Stimulated activated CD4-positive, alpha-beta T cell treated with anti-CD3 and anti-CD28 coated beads, Interleukin-12 subunit alpha, Interleukin-12 subunit beta, amount 100 ng/mL, for 48 hours (primary cell): ENCODE measurements at places on chromosomes 3 and 15.

DNA sequence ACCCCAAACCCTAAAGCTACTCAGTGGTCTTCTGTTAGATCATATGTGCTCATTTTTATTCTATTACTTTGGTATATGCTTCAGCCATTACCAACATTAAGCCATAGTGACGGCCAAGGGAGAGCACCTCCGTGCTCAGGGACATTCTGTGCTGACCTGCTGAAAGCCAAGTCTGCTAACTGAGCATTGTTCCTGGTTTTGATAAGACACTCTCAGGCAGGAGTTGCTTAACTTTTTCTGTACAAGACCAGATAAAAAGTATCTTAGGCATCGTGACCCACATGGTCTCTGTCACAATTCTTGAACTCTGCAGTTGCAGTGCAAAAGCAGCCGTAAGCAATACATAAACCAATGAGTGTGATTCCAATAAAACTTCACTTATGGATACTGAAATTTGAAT, 100.6 kb downstream of the KLHL25 start:
- DNase-seq = no peak

- no peak for DNase-seq
Observed at GRCh38 chr15:43239732-43240491, 19.1 kb upstream of the EPB42 start.

- no peak for DNase-seq
Observed at GRCh38 chr3:152073267-152073666, 195.5 kb upstream of the MBNL1 start.

- peak; percentile 53 for DNase-seq
Observed at GRCh38 chr3:119559441-119559963, at the start of gene CD80. Gene CD80, minus strand, starts transcription at chr3:119559614. Its CDS starts 1,886 bp downstream, at chr3:119557728.

GRCh38 chr15:31437686-31438085, 111.1 kb downstream of the KLF13 start:
- peak; percentile 43 for DNase-seq

DNA sequence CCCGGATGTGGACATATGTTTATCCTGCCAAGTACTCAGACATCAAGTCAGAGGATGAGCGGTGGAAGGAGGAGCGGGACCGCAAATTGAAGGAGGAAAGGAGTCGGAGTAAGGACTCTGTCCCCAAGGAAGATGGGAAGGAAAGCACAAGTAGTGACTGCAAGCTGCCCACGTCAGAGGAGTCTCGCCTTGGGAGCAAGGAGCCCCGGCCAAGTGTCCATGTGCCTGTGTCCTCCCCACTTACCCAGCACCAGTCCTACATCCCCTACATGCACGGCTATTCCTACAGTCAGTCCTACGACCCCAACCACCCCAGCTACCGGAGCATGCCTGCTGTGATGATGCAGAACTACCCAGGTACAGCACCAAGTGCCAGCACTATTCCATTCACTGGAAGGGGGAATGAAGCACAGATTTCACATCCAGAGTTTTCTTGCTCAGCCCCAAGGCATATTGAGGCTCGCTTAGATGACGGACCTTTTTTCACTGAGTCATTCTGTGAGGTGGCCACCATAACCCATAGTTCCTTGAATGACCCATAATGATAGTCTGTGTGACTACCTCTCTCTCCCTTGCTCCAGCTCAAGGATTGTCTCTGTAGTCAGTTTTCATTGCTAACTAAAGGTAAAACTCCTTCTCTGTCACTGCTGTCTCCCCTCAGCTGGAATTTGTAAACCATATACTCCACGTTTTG, 97.1 kb downstream of the RBPMS2 start:
- no peak for DNase-seq

- no peak for DNase-seq
Observed at GRCh38 chr3:2262204-2262603, 163.5 kb downstream of the CNTN4 start.

DNA sequence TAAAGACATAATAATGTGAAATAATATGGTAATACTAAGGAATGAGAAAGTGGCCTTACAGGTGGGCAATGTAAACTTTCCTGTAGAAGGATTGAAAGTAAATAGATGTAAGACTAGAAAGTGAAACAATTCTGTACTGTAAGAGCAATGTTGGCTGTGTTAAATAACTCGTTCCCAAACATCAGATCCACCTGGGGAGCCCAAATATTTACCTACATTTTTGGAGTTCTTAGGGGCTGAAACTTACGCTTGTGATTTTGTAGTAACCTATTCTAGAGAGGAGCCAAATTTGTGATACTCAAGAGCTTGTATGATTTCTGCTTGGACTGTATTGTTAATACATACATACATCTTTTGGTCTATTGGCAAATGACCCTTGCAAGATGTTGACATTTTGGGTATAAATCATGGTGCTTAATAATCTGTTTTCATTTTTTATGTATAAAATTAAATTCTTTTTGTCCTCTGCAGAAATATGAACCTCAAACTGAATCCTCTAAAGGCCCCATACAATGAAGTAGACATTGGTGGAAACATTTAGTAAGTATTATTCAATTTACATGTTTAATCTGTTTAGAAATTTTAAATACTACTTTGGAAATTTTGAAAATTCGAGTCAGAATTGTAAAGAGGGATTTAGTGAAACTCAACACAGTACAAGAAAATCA, 8.5 kb upstream of the CHD2 start:
- no peak for DNase-seq

DNA sequence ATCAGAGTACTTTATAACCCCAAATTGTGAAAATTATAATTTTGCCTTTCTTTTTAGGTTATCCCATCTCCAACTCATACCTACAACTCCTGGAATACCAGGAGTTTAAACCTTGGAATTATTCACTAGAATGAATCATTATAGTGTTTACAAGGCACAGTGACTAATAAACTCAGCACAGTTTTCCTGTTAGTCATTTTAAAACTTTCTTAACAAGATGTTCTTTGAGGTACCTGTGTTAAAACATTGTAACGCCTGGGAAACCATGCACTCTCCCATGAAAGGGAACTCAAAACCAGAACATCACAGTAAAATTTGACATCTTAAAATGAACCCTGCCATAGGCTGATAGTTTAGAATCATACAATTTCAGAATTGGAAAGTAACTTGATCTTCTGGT, 132.4 kb upstream of the OSTN start:
- no peak for DNase-seq

DNA sequence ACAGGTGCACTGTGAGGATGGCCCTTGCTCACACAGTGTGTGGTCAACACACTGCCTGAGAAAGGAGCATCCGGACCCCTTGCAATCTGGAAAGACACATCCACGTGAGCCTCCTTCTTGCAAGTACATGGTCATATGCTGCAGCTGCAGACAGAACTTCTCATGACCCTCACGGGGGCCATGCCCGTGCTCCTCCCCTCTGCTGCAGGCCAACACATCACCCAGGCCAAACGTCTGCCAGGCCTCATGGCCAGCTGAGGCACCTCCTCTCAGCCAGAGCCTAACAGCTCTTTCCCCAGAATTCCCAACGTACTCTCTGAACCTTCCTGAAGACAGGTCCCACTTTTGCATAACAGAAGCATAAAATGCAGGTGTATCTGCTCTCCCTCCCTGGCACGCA, 25.3 kb downstream of the SLC41A3 start:
- DNase-seq = no peak
